ENCODE measurements at places on chromosomes 7 and 10. TPM values are rescaled to one million over a fixed set of nuclear protein-coding genes. Genes with fewer than 3 reads are reported as not detected.

Gene PRF1
- total RNA-seq = not detected

Gene PPP1R3C
- total RNA-seq = 0.61 TPM

Gene NPY4R2
- not detected for total RNA-seq

Gene TMEM236
- total RNA-seq = 0.17 TPM

Gene ANKRD61
- total RNA-seq = not detected

Gene ELN
- not detected for total RNA-seq

Gene YWHAG
- total RNA-seq = 155 TPM

Gene LEP
- total RNA-seq = not detected

Gene SLC18A2
- total RNA-seq = under 0.01 TPM

Gene SLC13A4
- not detected for total RNA-seq

Gene OR6B1
- total RNA-seq = not detected

Gene PNLIPRP3
- 98.2 TPM for total RNA-seq

Gene OR9A2
- total RNA-seq = not detected

Gene SLC16A9
- total RNA-seq = 0.07 TPM

Gene EPO
- total RNA-seq = not detected

Gene WDR86
- 19.5 TPM for total RNA-seq
